ENCODE measurements at places on chromosomes 2 and 18.
A peak's percentile ranks its signal among the peaks of the same experiment; 100 is the strongest.

DNA sequence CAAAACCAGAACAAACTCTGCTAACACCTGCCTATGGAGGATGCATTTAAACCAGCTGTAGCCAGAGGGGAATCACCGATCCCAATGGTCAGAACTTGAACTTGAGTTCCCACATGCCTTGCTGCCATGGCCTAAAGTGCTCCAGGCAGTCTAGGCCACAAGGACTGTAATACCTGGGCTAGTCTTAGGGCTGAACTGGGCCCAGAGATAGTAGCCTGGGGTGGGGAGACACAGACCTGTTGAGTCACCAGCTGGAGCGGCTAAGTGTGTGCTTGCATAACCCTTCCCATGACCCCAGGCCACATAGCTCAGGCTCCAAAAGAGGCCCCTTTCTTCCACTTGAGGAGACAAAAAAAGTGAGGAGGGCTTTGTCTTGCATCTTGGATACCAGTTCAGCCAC lies 515.0 kb upstream of the DDX18 start:
- no peak for DNase-seq

- no peak for DNase-seq
These were observed 103.0 kb downstream of the ANKRD44 start for GRCh38 chr2:197207598-197207997.

- peak; percentile 38 for DNase-seq
These were observed 252.9 kb downstream of the PRKCE start for GRCh38 chr2:45904267-45904945.

GRCh38 chr2:212360068-212360460 lies 178.5 kb downstream of the ERBB4 start:
- no peak for DNase-seq

- no peak for DNase-seq
These were observed 114.6 kb downstream of the TLK1 start for GRCh38 chr2:171046048-171046560.

DNA sequence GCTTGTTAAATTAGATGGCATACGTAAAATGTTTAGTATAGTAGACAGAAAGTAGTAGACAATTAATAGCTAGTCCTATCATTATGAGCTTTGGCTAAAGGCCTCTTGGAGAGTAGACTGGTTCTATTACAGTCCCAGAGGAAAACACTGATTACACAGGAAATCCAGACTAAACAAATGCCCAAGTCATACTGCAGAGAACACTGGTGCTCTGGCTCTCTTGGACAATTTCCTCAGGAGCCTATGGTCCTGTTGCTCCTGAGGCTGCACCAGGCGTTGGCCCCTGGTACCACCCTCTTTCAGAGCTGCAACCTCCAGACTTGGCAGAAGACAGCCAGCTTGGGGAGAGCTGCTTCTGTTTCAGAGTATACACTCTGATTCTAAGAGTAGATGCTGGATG lies 41.8 kb downstream of the STAT1 start:
- no peak for DNase-seq

- DNase-seq: peak; percentile 58
These were observed 37.5 kb downstream of the POLR1A start for GRCh38 chr2:86068136-86068588.

GRCh38 chr2:75705921-75706320 lies 4.8 kb downstream of the GCFC2 start:
- no peak for DNase-seq

DNA sequence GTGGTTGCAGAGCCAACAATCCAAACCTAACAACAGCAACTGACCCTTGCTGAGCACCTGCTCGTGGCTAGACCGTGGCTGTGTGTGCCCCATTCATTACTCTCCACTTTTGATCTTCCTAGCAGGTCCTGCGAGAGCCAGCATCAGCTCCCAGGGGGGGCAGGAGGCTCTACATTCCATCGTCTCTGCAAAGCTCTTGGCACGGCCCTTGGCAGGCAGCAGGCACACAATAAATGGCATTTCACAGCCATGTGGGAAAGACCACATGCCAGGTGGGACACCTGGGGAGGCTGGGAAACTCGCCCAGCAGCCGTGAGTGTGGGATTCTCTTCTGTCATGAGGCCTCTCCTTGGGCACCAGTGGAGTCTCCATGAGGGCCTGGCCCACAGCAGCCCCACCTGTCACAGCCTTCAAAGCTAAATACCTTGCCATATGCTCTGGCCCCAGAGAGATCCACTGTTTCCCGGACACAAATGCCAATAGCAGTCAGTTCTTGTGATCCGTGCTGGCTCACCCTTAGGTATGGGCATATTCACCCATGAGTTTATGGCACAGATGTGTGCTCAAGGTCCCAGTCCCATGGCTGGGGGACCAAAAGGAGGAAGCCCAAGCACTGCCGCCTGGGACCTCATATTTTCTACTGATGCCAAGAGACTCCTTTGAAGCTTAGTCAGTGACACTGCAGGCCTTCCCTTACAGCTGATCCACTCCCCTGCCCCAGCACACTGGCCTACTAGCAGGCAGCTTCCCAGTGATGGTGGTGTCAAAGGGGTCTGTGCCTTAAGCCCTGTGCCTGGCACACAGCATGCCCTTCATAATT lies 6.8 kb upstream of the TEX51 start:
- DNase-seq: no peak

DNA sequence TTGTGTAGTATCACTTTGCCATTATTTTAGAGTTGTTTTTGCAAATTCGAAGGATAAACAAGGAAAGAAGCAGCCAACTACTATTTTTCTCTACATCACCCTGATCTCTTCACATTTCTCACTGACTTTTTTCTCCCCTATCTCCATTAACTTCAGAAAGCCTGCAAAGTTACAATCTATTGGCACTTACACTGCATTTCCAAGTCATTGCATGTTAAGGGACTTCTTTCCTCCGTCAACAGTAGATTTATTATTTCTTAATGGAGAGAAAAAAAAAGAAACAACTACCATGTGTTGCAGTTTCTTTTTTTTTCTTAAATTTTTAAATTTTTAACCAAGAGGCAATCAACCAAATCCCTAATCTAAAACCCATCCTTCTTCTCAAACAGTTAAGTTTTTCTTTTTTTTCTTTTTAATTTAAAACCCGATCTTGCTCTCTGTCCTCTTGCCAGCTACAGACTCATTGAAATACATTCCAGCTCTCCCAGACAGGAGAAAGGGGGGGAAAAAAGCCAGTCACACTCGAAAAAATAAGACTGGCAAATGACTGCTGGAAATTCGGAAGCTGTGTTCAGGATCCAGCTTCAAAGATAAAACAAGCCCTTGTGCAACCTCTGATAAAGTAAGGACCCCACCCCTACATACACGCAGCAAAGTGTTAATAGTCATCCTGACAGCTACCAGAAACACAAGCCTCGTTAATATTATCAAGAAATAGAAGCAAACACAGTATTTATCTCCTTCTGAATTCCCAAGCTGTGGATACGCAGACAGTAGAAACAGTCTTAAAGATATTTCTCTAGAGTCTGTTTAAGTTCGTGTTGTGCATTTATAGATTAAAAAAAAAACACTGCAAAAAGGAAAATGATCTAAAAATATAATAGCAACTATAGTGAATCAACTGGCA lies 1.3 kb downstream of the LRRTM4 start:
- DNase-seq: no peak

- no peak for DNase-seq
These were observed 14.3 kb upstream of the SLC25A52 start for GRCh38 chr18:31774962-31775361.

DNA sequence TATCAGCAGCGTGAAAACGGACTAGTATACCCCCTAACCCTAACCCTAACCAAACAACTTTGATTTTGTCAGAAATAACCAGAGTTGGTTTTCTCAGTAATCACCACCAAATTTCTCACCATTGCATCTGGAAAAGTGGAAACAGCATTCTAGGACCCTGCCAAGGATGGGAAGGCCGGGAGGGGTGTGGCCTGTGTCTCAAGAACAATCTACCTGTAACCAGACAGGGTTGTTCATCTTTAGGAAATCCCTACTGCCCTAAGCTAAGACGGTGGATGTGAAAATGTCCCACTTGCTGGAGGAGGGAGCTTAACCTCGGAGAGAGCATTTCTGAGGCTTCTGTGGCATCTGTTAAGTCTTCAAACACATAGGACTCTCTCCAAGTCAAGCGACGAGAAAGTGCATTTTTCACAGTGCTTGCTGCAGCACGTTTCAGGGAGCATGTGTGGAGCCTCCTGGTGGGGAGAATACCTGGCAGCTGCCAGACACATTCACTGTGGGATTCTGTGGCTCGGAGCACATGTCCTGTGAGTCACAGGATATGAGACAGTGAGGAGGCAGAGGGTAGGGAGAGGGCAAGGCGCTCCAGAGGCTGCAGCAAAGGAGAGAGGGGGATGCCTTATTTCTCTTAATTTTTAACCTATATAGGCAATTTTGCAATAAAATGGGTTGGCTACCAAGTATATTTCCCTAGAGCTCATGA lies 207.5 kb downstream of the SPP2 start:
- DNase-seq: peak; percentile 48

DNA sequence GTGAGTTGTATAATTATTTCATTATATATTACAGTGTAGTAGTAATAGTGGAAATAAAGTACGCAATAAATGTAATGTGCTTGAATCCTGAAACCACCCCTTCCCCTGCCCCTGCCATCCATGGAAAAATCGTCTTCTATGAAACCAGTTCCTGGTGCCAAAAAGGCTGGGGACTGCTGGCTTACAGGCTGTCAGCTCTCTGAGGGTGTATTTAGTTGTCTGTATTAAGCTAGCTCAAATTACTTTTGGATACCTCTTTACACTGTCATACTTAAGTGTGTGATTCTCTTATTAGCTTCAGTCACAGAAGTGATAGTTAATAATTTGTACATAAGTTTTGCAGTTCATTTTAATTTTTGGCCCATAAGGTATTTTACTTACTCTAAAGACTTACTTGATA lies 29.6 kb downstream of the LCLAT1 start:
- no peak for DNase-seq

- no peak for DNase-seq
These were observed 211.6 kb downstream of the ZNF521 start for GRCh38 chr18:25140124-25140961.

GRCh38 chr2:173941567-173941966 lies 23.6 kb downstream of the SP3 start:
- no peak for DNase-seq

DNA sequence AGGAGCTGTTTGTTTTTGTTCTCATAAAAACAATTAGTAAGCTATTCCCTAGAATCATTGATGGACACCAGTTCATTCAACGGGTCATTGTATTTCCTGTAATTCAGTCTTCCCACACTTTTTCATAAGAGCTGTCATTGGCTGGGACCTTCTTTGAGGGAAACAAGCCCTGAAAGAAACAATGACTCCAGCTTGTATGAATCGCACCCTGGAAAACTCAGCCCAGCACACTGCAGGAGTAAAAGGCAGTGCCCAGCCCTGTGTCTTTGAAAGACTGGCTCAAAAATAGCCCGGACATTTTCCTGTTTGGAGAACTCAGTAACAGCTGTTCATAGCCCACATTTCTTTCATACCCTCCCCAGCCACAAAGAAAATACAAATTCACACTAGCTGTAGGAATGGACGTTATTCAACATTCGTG lies 81.5 kb downstream of the NCKAP5 start:
- DNase-seq: no peak

- DNase-seq: no peak
These were observed 139.2 kb downstream of the INHBB start for GRCh38 chr2:120485096-120485495.

- no peak for DNase-seq
These were observed at the start of gene PAX3 for GRCh38 chr2:222298311-222299150. Gene PAX3, minus strand, starts transcription at chr2:222298998. Its CDS starts 383 bp downstream, at chr2:222298615.

DNA sequence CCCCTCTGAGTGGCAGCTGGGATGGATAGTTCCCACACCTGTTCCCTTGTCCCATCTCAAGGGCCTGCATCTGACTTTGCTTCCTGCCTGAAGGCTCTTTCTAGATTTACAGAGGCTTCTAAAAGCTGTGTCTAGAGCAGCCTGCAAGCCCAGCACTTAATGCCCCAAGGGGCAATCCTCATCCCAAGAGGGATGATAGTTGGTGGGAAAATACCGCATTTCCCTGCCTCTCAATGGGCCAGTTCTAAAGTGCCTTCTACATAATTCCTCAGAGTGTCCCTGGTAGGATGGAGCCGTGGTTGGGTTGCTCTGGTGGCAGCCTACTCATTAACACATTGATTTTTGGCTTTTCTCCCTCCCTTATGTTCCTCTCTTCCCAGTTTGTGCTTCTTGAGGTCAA lies 29.5 kb downstream of the LAMA3 start:
- DNase-seq: no peak

DNA sequence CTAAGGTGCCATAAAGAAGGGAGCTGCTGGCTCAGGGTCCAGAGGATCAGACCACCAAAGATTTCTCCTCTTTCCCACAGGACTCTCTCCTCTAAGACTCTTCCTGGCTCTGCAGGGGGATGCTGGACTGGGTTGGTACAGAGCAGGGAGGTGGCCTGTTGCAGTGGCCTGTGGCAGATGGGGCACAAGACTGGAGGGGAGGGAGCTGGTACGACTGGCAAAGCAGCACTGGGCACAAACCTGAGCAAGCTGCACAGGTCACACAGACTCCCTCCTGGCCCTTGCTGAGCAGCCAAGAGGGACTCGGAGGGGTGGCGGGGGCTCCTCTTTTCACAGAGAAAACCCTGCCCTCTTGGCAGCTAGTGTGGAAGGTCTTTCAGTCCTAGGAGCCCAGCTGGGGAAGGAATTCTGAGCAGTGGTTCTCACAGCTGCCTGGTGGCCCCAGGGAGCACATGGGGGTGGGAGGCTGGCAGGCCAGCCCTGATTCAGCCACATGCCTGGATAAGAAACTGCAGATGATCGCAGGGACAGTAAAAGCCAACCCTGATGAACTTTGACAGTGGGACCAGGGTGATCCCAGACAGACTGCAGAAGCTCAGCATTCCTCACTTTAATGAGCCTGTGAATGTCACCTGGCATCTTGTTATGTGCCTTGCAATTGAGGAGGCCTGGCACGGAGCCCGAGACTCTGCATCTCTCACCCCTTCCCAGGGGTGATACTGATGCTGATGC lies 32.5 kb upstream of the ACAA2 start:
- DNase-seq: peak; percentile 12

DNA sequence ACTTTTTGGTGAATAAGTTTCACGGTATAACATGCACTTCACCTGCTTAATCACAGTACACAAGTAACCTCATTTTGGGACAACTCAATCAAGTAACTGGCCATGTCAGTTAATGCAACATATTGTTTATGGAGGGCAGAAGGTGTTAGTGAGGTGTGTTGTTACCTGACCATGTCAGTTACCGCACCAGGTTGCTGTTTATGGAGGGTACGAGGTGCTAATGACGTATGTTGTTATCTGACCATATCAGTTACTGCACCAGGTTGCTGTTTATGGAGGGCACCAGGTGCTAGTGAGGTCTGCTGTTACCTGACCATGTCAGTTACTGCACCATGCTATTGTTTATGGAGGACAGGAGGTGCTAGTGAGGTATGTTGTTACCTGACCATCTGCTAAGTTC lies 135.1 kb upstream of the TPO start:
- DNase-seq: no peak

- no peak for DNase-seq
These were observed 172.5 kb upstream of the KLF7 start for GRCh38 chr2:207338220-207338607.

GRCh38 chr2:79513711-79514110 lies 860 bp downstream of the CTNNA2 start:
- DNase-seq: no peak

Measured in activated T-cell treated with anti-CD3 and anti-CD28 coated beads, Interleukin-2, amount 50 U/mL, for 48 hours (primary cell).